H9 (cell line): ENCODE measurements at places on chromosomes 2 and 18. TPM values are rescaled to one million over a fixed set of nuclear protein-coding genes. Genes with fewer than 3 reads are reported as not detected.

The MARS2 gene
- 20.9 and 21.0 TPM in 2 replicates for total RNA-seq

The FOXD4L1 gene
- total RNA-seq, result 0.09 TPM in 1 of 2 replicates, not detected in the other

The COL4A3 gene
- 0.15 and 0.64 TPM in 2 replicates for total RNA-seq

The SIX3 gene
- total RNA-seq, result 0.35 and 0.55 TPM in 2 replicates

The MEIS1 gene
- 0.31 and 0.66 TPM in 2 replicates for total RNA-seq

The WNT10A gene
- total RNA-seq, result not detected in 2 replicates

The HOXD10 gene
- not detected in 2 replicates for total RNA-seq

The SULT1C2 gene
- 1.6 and 2.2 TPM in 2 replicates for total RNA-seq

The UGT1A10 gene
- total RNA-seq, result not detected in 2 replicates

The DHRS9 gene
- total RNA-seq, result not detected in 2 replicates

The ATP6V1C2 gene
- 0.72 and 1.2 TPM in 2 replicates for total RNA-seq

- DNase-seq, result no peak
- no peaks in the 10 kb centered on the region for H3K36me3 ChIP-seq
- no peak overlapping the region for H3K4me3 ChIP-seq
- no peak overlapping the region for H3K27ac ChIP-seq
These were observed 133.1 kb upstream of the SEC11C start for GRCh38 chr18:59006461-59007067.

DNA sequence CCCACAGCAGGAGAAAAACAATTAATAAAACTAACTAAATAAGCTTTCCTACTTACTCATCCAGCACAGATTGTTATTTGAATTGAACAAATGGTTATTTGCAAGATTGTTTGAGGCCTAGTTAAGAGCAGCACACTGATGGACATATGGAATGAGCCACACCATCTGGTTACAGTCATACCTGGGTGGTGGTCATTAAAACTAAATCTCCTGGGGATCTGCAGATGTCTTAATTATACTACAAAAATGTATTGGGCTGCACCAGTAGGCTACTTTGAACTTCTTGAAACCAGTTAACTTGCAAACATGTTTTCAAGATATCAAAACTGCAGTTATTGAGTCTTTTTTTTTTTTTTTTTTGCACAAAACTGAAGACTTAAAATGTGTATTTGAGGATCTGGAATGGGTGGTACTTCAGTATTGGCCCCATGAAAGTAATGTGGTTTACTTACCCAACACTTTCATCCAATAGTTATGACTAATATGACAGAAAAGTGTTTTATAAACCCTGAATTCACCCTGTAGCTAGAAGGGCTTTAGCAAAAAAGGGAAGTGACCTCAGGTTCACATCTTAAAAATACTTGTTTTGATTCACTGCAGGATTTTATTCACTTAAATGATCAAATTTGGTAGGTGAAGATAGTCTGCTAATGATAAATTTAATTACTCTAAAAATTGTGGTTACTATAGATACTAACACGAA, 10.8 kb downstream of the AGFG1 start:
- H3K36me3 ChIP-seq, result peaks cover 12% of the 10 kb centered on the region
- H3K4me3 ChIP-seq, result no peak overlapping the region
- DNase-seq, result no peak
- no peak overlapping the region for H3K27ac ChIP-seq
- no peaks in the 10 kb centered on the region for H3K4me1 ChIP-seq

DNA sequence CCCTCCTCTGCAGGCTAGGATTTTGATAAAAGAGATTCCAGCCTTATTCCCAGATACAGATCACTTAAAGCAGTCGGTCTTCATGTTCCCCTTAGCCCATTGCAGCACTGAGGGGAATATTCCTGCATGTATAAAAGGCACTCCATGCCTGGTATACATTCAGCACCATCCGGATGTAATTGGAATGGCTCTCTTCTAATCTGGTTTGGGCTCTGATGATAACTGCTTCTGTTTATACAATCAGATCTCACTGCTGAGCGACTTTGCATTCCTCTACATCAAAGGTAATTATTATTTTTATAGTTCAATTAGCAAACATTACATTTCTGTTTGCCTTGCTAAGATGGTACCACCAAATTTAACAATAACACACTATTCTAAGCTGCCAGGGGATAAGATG, 746.9 kb upstream of the CELF4 start:
- H3K36me3 ChIP-seq, result no peaks in the 10 kb centered on the region

DNA sequence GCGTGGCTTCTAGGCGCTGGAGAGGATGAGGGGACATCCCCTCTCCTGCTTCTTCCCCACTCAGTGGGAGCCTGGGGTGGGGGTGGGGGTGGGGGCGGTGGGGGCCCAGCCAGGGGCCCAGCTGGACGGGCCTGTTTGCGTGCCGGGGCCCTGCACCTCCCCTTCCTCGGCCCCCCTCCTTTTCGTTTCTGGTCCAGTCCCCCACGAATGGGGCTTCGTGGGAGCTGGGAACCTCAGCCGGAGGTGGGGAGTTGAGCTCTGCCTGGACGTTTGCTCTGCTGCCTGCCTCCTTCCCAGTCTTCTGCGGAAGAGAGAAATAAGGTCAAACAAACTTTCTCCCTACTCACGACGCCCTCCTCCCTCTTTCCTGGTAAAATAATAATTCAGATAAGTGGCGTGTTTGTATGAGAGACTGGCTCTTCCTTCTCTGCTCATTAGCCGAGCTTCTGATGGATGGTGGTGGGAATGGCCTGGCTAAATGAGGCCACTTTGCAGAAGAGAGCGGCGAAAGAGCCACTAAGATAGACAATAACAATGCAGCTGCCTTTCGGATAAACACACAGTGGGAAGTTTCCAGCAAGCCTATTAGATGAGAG, 782 bp downstream of the MTA3 start:
- DNase-seq, result no peak
- H3K27me3 ChIP-seq, result no peaks in the 10 kb centered on the region
- H3K36me3 ChIP-seq, result peaks cover 19% of the 10 kb centered on the region; the same call in 2 of the 3 replicates
- H3K4me3 ChIP-seq, result peak overlapping the region; percentile 83
- H3K4me1 ChIP-seq, result peaks cover 6% of the 10 kb centered on the region

GRCh38 chr2:23483791-23484190, 98.8 kb downstream of the KLHL29 start:
- no peaks in the 10 kb centered on the region for H3K4me1 ChIP-seq
- no peaks in the 10 kb centered on the region; the same call in 2 of the 3 replicates for H3K36me3 ChIP-seq

- no peaks in the 10 kb centered on the region for H3K27me3 ChIP-seq
- H3K4me1 ChIP-seq, result no peaks in the 10 kb centered on the region; the same call in 1 of the 2 replicates
- no peak for DNase-seq
- no peaks in the 10 kb centered on the region; the same call in 2 of the 3 replicates for H3K36me3 ChIP-seq
- H3K4me3 ChIP-seq, result no peak overlapping the region
These were observed 53.9 kb downstream of the ZNF407 start for GRCh38 chr18:74651327-74652128.

GRCh38 chr18:12639990-12640880, 17.7 kb downstream of the SPIRE1 start:
- no peak overlapping the region for H3K27ac ChIP-seq
- no peaks in the 10 kb centered on the region for H3K4me1 ChIP-seq
- no peak overlapping the region for H3K4me3 ChIP-seq
- no peaks in the 10 kb centered on the region for H3K27me3 ChIP-seq

GRCh38 chr2:1884933-1885580, 140.7 kb upstream of the PXDN start:
- H3K4me1 ChIP-seq, result no peaks in the 10 kb centered on the region
- H3K4me3 ChIP-seq, result no peak overlapping the region
- DNase-seq, result no peak
- H3K27ac ChIP-seq, result no peak overlapping the region
- no peaks in the 10 kb centered on the region for H3K36me3 ChIP-seq

DNA sequence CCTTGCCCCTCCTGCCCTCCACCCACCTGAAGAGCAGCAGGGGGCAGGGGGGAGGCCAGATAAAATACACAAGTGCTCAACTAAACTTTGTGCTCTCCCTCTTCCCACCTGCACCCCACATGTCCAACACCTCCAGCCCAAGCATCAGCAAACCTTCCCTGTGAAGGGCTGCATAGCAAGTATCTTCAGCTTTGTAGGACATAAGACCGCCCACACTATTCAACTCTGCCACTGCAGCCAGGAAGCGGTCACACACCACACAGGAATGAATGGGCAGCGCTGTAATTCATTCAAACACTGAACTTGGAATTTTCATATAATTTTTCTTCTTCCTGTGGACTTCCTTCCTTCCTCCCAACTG, 27.5 kb downstream of the TFCP2L1 start:
- H3K27ac ChIP-seq, result no peak overlapping the region
- no peaks in the 10 kb centered on the region; the same call in 2 of the 3 replicates for H3K36me3 ChIP-seq
- H3K27me3 ChIP-seq, result no peaks in the 10 kb centered on the region
- no peaks in the 10 kb centered on the region for H3K4me1 ChIP-seq
- no peak overlapping the region for H3K4me3 ChIP-seq

- H3K27ac ChIP-seq, result no peak overlapping the region
- DNase-seq, result no peak
- no peak overlapping the region for H3K4me3 ChIP-seq
- no peaks in the 10 kb centered on the region for H3K27me3 ChIP-seq
These were observed 66.3 kb downstream of the IRS1 start for GRCh38 chr2:226733189-226733858.

DNA sequence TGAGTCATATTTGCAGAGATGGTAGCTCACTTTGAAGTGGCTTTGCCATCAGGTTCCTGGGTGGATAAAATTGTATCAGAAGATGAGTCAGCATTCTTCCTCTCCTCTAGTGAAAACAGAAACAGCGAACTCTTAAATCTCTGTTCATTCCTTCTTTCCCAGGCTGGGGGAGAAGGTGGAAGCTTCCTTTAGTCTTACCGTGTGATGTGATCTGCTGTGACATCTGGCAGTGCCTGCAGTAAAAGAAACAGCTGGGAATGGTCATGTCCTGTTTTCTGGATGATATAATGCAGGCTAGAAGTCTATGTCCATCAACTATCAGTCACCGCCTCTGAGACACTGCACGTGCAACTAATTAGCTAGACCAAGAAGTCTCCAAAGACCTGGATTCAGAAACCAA, 171.6 kb downstream of the VAPA start:
- no peaks in the 10 kb centered on the region for H3K4me1 ChIP-seq
- H3K27me3 ChIP-seq, result no peaks in the 10 kb centered on the region
- H3K4me3 ChIP-seq, result no peak overlapping the region
- DNase-seq, result no peak

GRCh38 chr2:64666810-64667438, 13.2 kb upstream of the SERTAD2 start:
- H3K36me3 ChIP-seq, result no peaks in the 10 kb centered on the region
- no peaks in the 10 kb centered on the region; the same call in 1 of the 2 replicates for H3K27me3 ChIP-seq
- H3K27ac ChIP-seq, result no peak overlapping the region
- no peak overlapping the region for H3K4me3 ChIP-seq

DNA sequence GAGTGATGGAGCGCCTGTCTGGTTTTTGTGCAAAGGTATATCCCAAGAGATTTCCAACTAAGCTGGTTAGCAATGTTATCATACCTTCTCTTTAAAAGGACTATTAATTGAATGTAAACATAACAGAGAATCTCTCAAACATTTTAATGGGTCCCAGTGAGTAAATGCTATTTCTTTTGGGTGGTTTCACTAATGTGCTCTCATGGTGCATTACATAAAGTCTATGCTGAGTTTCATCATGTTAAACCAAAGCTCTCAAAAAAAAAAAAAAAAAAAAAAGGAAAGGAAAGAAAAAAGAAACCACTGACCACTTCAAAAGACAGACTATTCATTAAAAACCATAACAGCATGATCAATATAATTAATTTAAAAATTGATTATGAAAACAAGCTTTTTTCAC, 119.1 kb upstream of the SCN1A start:
- DNase-seq, result no peak
- H3K36me3 ChIP-seq, result no peaks in the 10 kb centered on the region
- no peak overlapping the region for H3K4me3 ChIP-seq
- H3K27ac ChIP-seq, result no peak overlapping the region
- H3K4me1 ChIP-seq, result no peaks in the 10 kb centered on the region
- no peaks in the 10 kb centered on the region for H3K27me3 ChIP-seq

DNA sequence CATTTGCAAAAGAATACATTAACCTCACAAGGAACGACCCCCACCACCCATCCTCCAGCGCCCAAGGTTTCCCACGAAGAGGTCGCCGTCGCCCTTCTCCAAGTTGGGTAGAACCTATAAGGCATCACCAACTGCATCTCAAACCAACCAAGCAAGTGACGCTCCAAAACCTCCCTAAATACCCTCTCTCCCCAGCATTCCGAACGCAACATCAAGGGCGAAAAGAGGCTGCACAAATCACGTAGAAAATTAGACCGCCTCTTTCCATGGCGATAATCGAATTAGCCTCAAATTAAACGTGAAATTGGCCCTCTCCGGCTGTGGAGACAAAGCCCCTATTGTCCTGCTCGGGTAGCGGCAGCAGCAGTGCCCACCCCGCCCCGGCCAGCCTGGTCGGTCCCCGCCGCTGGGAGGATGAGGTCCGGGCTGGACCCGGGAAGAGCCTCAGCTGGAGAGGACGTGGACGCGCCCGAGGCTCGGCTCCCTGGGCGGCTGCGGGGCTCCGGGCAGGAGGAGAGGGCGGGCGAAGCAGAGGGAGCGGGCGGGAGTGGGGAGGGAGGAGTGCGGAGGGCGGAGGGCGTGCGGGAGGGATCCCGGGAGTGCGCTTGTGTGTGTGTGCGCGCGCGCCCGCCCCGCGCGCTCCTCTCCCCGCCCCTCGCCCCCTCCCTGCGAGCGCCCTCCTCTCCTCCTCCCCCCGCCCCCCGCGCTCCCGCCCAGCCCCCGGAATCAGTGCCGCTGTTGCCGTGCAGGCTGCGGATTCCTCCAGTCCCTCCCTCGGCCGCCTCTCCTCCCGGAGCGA, at the start of gene SPTBN1:
Gene SPTBN1 (plus strand): TSS at position 765 of the 799 bp plus-strand sequence. CDS start 70,092 bp downstream, outside the sequence.
- DNase-seq, result peak; percentile 91
- H3K4me3 ChIP-seq, result peak within 1 kb of the TSS; percentile 94
- no peak within 1 kb of the TSS for H3K27ac ChIP-seq
- no peaks in the 10 kb centered on the region for H3K36me3 ChIP-seq

- H3K36me3 ChIP-seq, result no peaks in the 10 kb centered on the region
- H3K27me3 ChIP-seq, result no peaks in the 10 kb centered on the region
- H3K27ac ChIP-seq, result no peak overlapping the region
- 0 out of 2 replicates have a peak, but pooled peaks cover 2% of the 10 kb centered on the region for H3K4me1 ChIP-seq
- no peak overlapping the region for H3K4me3 ChIP-seq
These were observed 17.3 kb downstream of the PARD6G start for GRCh38 chr18:80229766-80230745.

DNA sequence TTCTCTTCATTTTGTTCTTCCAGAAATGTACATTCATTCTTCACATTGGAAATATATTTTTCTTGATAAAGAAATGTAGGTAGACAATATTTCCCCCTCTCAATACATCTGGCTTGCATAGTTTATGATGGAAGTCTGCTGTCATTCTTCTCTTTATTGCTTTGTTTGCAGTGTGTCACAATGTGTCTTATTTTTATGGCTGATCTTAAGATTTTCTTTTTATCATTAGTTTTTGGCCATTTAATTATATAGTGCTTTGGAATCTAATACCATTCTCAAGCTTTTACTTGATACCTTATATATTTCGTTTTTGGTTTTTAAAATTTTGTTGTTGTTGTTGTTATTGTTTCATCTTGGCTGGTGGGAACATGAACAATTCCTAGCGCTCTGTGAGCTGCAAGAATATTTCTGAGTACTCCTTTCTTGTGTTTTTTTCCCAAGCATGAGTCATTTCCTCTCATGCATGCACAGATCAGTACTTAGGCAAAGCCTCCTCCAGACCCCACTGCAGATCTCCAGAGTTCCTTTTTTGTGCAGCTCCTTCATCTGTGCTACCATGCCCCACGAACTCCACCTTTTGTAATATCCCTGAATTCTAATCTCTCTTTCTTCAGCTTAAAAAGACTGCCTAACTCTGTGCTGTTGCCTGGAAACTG, 13.7 kb upstream of the MMADHC start:
- H3K4me3 ChIP-seq, result no peak overlapping the region
- no peak overlapping the region for H3K27ac ChIP-seq
- no peak for DNase-seq
- no peaks in the 10 kb centered on the region for H3K4me1 ChIP-seq
- H3K36me3 ChIP-seq, result peaks cover 14% of the 10 kb centered on the region

GRCh38 chr2:64363848-64364247, 90.1 kb upstream of the LGALSL start:
- DNase-seq, result peak; percentile 51
- peaks cover 10% of the 10 kb centered on the region; the same call in 1 of the 2 replicates for H3K4me1 ChIP-seq
- H3K27me3 ChIP-seq, result no peaks in the 10 kb centered on the region; the same call in 1 of the 2 replicates
